Cardiac fibroblast (primary cell): ENCODE measurements at places on chromosomes 1 and 21.

- DNase-seq = no peak
Observed at GRCh38 chr1:118101999-118102398, 83.0 kb downstream of the SPAG17 start.

- peak; percentile 72 for DNase-seq
Observed at GRCh38 chr1:222171005-222171404, 376.9 kb downstream of the HHIPL2 start.

GRCh38 chr1:167512046-167512654, 6.2 kb downstream of the CD247 start:
- DNase-seq = no peak

DNA sequence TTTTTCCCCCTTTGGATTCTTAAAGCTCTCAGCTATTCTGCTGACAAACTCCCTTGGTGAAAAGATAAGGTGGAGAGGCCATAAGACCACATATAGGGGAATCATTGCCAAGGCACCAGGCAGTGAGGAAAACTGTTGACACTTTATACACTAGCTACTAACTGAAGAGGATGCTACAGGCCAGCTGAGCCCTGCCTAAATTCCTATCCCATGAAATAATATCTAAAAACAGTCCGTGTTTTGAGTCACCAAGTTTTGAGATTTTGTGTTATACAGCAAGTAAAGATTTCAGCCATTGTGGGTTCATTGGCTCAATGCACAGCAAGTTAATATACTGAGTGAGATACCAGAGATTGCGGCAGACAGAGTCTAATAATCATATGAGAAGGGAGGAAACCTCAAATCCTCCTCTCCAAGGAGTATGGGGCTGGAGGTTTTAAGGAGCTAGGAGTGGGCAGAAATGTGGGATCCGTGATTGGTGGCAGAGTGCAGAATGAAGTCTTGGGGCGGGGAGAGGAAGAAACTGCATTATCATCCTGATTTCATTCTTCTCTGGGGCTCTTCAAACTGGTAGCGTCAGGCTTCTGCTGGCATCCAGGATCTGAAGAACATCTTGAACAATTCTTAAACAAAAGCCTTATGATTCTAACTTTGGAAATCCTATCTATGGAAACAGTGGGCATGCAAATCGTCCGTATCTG, 9.2 kb downstream of the CLDN8 start:
- DNase-seq = peak; percentile 70

DNA sequence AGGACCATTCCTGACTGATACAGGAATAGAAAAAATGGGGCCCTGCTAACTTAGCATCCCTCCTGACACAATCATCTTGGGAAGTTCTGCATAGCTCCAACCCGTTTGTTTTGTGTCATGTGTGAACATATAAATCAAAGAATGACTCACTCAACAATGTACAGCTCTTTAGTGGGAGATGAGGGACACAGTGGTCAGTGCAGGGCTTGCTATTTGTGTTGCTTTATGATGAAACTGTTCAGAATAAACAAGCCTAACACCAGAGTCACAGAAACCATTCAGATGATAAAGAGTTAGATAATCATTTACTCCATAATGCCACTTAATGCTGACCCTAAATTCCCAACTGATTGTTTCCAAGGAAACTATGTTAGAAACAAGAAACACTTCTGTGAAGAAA, 154.2 kb upstream of the ZNHIT6 start:
- no peak for DNase-seq

GRCh38 chr1:2466958-2467554, 9.0 kb upstream of the PLCH2 start:
- no peak for DNase-seq

GRCh38 chr1:174243451-174244000, 84.2 kb downstream of the RABGAP1L start:
- DNase-seq = peak; percentile 10

DNA sequence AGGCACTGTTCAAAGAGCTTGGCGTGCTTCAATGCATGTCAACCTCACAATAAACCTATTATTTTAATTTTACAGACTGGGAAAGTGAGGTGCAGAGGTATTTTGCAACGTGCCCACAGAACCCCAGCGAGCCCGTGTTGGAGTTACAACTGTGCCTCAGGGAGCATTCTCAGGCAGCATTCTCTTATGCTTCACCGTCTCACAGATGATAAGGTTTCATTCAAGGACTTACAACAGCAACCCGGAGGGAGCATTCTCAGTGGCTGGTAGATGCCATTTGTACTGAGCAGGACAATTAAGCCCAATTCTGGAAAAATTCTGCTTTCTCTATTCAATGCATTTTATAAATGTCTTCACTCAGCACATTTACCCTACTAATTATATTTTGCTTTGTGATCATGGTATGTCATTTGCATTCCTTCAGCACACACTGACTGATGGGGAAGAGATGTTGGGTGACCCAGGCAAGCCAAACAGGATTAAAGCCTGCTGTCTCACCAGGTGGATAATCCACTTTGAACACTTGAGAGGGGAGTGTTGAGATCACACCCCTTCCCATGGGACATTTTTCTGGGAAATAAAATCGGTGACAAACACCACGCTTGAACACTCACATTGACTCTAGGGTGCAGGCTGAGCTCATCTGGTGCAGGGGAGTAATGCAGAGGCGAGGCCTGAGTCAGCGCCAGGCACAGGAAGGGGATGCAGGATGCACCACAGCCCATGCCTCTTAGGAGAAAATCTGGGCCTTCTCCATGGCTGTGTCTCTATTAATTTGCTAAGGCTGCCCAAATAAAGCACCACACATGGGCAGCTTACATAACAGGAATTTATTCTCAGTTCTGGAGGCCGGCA, 113.9 kb downstream of the CLIC6 start:
- DNase-seq = no peak

DNA sequence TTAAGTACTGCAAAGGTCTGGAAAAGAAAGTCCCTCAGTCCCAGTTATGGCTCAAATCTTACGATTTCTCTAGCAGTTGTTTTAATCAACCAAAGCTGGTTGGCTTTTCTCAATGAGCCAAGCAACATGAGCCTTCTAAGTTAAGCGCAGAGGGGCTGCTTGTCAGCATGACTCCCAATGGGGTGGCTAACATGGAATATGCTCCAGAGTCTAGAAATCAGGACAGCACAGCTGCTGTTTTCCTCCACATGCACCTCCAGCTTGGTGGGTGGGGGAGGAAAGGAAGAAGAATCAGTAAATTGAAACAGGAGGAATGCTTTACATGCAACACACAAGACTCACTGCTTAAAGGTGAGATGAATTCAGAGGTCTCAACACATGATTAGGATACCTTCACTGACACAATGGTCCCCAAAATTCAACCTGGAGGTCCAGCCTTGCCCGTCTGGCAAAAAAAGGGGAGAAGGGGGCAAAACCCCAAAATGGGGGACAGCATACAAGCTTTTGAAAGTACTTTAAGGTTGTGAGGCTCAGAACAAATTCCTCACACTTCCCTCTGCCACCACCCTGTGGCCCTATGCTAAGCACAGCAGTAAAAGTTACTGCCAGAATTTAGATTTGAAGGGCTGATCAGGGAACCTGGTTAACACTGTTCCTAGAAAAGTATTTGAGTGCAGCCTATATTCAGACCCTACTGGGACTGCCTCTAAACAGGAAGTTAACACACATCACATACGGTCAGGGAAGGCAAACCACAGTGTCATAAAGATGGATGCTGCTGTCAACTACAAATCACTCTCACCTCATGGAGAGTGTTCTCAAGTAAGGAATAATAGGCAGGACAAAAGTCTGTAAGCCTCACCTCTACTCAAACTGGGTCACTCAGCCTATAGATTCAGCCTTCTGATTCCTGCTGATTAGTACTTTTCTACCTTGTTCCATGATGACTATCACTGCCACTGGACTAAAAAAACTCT, 2.6 kb downstream of the GATAD2B start:
- peak; percentile 44 for DNase-seq

- DNase-seq = no peak
Observed at GRCh38 chr1:100065183-100065968, 67.4 kb downstream of the SASS6 start.

GRCh38 chr1:155124503-155125463, 2.9 kb upstream of the EFNA1 start:
- DNase-seq = peak; percentile 45

- peak; percentile 30 for DNase-seq
Observed at GRCh38 chr21:39319814-39320332, 6.4 kb upstream of the BRWD1 start.

DNA sequence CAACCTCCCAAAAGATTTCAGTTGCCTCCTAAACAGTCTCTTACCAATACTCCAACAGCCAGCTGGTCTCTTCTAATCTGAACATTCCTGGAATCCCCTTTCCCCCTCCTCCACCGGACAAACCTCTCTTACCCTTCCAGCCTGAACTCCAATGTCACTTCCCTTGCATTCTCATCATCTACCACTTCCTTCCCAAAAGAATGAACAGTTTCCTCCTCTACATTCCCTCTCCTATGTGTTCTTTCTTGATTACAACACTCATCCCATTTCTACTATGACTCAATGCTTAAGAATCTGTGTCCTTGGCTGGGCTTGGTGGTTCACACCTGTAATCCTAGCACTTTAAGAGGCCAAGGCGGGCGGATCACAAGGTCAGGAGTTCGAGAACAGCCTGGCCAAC, 417.1 kb downstream of the SETD4 start:
- peak; percentile 35 for DNase-seq

GRCh38 chr1:201286445-201286844, 3.1 kb downstream of the PKP1 start:
- DNase-seq = no peak

- peak; percentile 93 for DNase-seq
Observed at GRCh38 chr1:230191079-230191804, 124.2 kb downstream of the GALNT2 start.

GRCh38 chr1:223494926-223495645, 101.9 kb downstream of the CCDC185 start:
- no peak for DNase-seq

GRCh38 chr1:152718238-152718637, 10.3 kb downstream of the LCE4A start:
- no peak for DNase-seq

DNA sequence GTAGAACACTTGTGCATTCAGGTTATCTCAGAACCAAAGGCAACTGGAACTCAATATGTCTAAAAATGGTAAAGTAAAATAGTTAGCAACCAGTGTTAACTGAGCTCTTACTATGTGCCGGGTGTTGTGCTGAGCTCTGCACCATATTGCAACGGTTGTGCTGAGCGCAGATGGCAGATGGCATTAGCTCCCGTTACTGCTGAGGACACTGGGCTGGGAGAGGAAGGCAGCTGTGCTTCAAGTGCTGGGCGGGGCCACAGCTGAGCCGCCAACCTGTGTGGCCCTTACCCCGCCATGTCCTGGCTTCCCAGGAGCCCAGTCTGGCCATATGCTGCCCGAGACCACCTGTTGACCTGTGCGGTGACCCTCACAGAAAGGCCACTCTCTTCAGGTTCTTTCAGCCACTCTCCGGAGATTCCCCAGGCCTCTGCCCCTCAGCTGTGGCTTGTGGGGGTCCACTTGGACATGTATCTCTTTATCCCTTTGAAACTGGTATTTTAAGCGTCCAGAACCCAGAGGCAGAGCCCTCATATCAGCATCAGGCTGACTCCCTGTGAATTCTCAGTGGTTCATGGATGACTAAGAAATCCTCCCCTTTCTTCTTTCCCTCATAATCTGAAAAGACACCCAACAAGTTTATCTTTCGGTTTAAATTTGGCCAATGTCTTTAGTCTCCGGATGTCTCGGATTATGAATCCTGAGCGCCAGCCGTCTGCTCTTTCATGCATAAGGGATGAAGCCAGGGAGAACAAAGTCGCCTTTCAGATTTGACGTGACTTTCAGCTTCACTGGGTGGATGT, 26.4 kb downstream of the LDLRAP1 start:
- peak; percentile 15 for DNase-seq

DNA sequence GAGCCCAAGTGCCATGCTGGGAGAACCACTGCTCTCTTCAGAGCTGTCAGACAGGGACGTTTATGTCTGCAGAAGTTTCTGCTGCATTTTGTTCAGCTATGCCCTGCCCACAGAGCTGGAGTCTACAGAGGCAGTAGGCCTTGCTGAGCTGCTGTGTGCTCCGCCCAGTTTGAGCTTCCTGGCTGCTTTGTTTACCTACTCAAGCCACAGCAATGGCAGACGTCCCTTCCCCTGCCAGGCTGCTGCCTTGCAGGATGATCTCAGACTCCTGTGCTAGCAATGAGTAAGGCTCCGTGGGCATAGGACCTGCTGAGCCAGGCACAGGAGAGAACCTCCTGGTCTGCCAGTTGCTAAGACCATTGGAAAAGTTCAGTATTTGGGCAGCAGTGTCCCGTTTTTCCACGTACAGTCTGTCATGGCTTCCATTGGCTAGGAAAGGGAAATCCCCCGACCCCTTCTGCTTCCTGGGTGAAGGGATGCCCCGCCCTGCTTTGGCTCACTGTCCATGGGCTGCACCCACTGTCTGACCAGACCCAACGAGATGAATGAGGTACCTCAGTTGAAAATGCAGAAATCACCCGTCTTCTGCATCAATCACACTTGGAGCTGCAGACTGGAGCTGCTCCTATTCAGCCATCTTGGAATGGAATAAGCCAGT, 31.9 kb downstream of the CYP4B1 start:
- no peak for DNase-seq

GRCh38 chr1:184387476-184388318, 868 bp downstream of the C1orf21 start:
- DNase-seq = no peak

DNA sequence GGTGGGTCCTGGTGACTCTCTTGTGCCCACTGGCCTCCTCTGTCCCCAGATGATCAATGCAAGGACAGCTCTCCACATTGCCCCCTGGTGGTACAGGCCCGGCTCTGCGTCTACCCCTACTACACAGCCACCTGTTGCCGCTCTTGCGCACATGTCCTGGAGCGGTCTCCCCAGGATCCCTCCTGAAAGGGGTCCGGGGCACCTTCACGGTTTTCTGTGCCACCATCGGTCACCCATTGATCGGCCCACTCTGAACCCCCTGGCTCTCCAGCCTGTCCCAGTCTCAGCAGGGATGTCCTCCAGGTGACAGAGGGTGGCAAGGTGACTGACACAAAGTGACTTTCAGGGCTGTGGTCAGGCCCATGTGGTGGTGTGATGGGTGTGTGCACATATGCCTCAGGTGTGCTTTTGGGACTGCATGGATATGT, 10.8 kb downstream of the ADAMTSL4 start:
- DNase-seq = peak; percentile 71

GRCh38 chr1:186761358-186761757, 67.4 kb upstream of the PLA2G4A start:
- DNase-seq = no peak

GRCh38 chr1:167330601-167331293, 110.1 kb downstream of the POU2F1 start:
- no peak for DNase-seq

GRCh38 chr1:179810367-179810715, 67.2 kb downstream of the FAM163A start:
- no peak for DNase-seq

GRCh38 chr1:59081795-59082194, 215.1 kb upstream of the FGGY start:
- DNase-seq = no peak
